Psoas muscle (tissue), 8 donors: ENCODE measurements at places on chromosomes 12 and 14. TPM values are rescaled to one million over a fixed set of nuclear protein-coding genes. Genes with fewer than 3 reads are reported as not detected.

DNA sequence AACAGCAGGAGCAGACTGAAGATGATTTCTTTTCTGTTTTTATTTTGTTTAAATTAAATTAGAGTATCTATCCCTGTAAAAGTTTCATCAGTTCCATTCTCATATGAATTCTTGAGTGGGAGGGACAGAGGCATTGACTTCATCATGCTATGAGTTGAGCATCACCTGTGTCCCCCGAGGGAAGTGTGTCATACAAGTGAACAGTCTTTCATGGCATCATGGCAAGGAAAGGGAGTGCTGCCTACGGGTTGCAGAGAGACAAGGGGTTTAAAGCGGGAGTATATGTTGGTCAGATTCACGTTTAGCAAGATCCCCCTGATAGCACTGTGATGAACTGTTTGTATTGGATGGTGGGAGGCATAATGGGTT, 52.7 kb upstream of the HIF1A start:
- no peak for DNase-seq

GRCh38 chr14:91509083-91509877, 830 bp downstream of the PPP4R3A start:
- DNase-seq, result peak; percentile 39

DNA sequence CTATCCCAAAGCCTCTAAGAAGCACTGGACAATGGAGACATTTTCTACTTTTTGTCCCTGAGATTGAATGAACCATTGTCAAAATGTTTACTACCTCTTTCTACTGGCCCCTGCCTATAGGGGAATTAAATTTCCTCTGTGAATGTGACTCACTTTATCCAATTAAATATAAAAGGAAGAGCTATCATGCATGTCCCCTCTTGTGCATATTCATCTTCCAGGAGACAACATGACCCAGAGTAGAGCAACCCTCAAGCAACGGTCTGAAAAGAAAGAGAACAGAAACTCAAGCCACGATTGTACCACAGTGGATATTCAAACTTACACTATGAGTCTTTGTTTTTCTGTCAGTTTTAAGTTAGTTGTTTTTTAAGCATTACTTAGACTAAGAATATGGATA, 938.4 kb upstream of the ATXN7L3B start:
- DNase-seq, result no peak

DNA sequence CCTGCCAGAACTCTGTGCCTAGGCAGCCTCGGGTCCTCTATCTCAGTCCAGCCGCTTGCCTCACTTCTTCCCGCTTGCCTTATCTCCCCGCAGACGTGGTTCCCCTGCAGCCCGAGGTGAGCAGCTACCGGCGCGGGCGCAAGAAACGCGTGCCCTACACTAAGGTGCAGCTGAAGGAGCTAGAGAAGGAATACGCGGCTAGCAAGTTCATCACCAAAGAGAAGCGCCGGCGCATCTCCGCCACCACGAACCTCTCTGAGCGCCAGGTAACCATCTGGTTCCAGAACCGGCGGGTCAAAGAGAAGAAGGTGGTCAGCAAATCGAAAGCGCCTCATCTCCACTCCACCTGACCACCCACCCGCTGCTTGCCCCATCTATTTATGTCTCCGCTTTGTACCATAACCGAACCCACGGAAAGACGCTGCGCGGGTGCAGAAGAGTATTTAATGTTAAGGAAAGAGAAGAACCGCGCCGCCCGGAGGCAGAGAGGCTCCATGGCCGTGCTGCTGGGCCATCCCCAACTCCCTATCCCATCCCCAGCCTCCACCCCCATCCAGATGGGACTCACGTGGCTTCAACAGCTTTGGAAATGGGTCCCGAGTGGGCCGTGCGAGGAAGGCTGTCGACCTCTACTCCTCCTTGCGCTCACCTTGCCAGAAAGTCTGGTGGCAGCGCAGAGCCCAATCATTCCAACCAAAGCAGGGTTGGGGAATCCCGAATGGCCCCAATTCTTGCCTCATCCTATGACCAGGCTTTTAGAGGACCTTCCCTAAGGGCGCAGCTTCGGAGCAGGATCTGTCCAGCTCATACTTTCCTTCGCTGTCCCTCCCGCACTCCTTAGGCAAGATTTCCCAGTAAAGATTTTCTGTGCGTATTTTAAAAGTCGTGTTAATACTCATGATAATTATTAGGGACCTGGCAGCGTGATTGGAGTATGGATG, 6.5 kb downstream of the HOXC13 start:
- DNase-seq, result no peak

- DNase-seq, result no peak
Observed at GRCh38 chr14:28143316-28143715, 623.3 kb upstream of the FOXG1 start.

- no peak for DNase-seq
Observed at GRCh38 chr12:46518729-46519128, 146.2 kb upstream of the SLC38A2 start.

DNA sequence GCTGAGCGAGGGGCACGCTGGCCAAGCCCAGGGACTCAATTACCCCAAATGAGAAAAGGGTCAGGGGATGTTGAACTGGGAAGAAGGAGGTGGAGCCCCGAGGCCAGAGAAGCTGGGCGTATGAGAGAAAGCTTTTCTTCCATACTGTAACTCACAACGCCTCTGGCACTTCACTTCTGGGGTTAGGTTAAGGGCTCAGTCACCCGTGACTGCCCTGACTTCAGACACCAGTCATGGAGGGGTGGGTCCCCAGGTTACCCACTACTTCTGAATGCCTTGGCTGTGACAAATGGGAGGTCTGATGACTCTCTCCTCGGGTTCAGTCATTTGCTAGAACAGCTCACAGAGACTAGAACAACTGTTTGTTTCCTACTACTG, 5.5 kb upstream of the GPR132 start:
- no peak for DNase-seq

DNA sequence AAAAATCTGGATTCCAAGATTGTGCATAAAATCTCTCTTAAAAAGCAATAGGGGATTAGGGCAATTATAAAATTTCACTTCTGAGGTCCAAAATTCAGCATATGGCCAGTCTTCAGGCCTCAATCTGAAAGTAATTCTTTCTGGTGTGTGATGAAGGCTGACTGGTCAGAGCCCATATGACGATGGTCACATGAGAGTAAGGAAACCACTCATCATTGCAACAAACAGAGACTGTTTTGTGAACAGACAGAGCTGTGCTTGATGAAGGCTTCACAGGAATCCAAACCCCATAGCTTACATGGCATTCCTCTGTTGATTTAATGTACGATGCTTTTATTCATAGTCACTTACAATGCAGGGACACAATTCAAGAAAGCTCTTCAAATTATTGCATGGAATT, 238.1 kb downstream of the APAF1 start:
- no peak for DNase-seq

- no peak for DNase-seq
Observed at GRCh38 chr14:27672047-27672446, 1074.2 kb upstream of the NOVA1 start.

Gene CCDC85C
- 5.8 TPM for total RNA-seq

Gene KLRD1
- total RNA-seq, result 1.1 TPM

Gene PLA2G1B
- 1.0 TPM for total RNA-seq

Gene PSMD9
- total RNA-seq, result 20.1 TPM

Gene CLEC1A
- total RNA-seq, result 1.5 TPM
